CD4-positive, alpha-beta memory T cell (primary cell): ENCODE measurements at places on chromosomes 13 and 19. TPM values are rescaled to one million over a fixed set of nuclear protein-coding genes. Genes with fewer than 3 reads are reported as not detected.

ICAM4 gene
- total RNA-seq: 1.3 TPM

FCGBP gene
- total RNA-seq: 74.4 TPM

TPTE2 gene
- total RNA-seq: not detected

PSG7 gene
- not detected for total RNA-seq

NUMBL gene
- total RNA-seq: 15.8 TPM

CNMD gene
- total RNA-seq: not detected

BORCS8 gene
- total RNA-seq: 36.0 TPM

PGLYRP2 gene
- 0.61 TPM for total RNA-seq

GET3 gene
- 34.5 TPM for total RNA-seq

CYP4F8 gene
- total RNA-seq: not detected

GNA15 gene
- 2.8 TPM for total RNA-seq

GRIN2D gene
- total RNA-seq: 0.14 TPM

PSG6 gene
- total RNA-seq: not detected

SHISA7 gene
- total RNA-seq: not detected

CEACAM8 gene
- not detected for total RNA-seq

MED29 gene
- total RNA-seq: 43.1 TPM

GARIN5A gene
- total RNA-seq: not detected

SLC5A5 gene
- 2.9 TPM for total RNA-seq

DENND1C gene
- total RNA-seq: 113 TPM

RASIP1 gene
- not detected for total RNA-seq

GRK1 gene
- not detected for total RNA-seq

NLRP5 gene
- total RNA-seq: not detected

B3GNT3 gene
- total RNA-seq: not detected

ZNF813 gene
- 10.1 TPM for total RNA-seq

LHB gene
- total RNA-seq: not detected

PDE4C gene
- total RNA-seq: 0.52 TPM

OVOL3 gene
- not detected for total RNA-seq

MLLT1 gene
- 41.1 TPM for total RNA-seq

TMEM238 gene
- 9.9 TPM for total RNA-seq

POLD1 gene
- 40.4 TPM for total RNA-seq

TRPC4 gene
- not detected for total RNA-seq

RRAS gene
- total RNA-seq: 13.4 TPM

MUC16 gene
- not detected for total RNA-seq
